ENCODE measurements at places on chromosomes 12 and 14. TPM values are rescaled to one million over a fixed set of nuclear protein-coding genes. Genes with fewer than 3 reads are reported as not detected.

DNA sequence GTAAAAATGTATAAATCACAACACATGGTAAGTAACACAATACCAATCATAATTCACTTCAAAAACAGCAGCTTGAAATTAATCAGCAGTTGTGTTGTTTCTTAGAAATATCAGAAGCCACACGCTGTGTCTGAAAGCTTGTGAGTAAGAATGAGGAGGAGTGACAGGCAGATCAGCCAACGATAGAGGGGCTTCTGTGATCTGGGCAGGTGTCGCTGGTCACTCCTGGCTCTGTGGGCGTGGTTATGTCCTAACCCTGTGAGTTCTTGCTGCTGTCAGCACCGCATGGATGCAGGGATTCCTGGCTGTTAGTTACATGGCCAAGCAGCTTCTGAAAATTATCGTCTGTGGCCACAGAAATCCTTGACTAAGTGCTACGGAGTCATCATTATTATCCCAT, 123.4 kb downstream of the SLC25A47 start:
- no peak overlapping the region for H3K4me3 ChIP-seq
- H3K27ac ChIP-seq, result no peak overlapping the region
- H3K4me1 ChIP-seq, result peaks cover 13% of the 10 kb centered on the region
- H3K36me3 ChIP-seq, result peaks cover 4% of the 10 kb centered on the region
- DNase-seq, result no peak

DNA sequence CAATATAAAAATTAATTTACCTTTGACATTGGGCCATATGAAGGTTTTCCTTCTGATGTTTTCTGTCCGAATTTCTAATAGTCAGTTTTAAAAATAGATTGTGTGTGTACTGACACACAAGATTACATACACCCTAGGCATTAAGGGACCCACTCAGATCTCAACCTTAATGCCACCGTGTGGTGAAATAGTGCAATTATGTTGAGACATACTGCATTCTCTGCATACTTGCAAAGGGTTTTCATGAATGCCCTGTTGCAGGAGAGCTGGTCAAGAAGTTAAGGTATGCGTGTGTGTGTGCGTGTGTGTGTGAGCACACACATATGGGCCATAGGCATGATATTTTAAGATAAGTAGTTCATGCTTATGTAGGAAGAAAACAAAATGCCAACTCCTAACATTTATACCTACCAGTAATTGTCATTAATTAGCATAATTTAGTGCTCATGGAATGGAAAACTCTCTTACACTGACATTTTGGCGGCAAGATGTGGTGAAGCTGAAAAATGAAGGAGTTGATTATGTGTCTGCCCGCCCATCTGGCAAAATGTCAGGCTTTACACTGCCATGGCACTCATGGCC, 58.8 kb downstream of the PIK3C2G start:
- no peaks in the 10 kb centered on the region for H3K27me3 ChIP-seq
- H3K4me3 ChIP-seq, result no peak overlapping the region
- no peaks in the 10 kb centered on the region for H3K4me1 ChIP-seq
- H3K36me3 ChIP-seq, result no peaks in the 10 kb centered on the region

GRCh38 chr14:32933629-32934072, 5.0 kb upstream of the NPAS3 start:
- H3K4me3 ChIP-seq, result peak overlapping the region; percentile 49
- H3K4me1 ChIP-seq, result peaks cover 17% of the 10 kb centered on the region
- H3K27ac ChIP-seq, result no peak overlapping the region
- H3K27me3 ChIP-seq, result peaks cover 13% of the 10 kb centered on the region
- DNase-seq, result no peak
- peaks cover 9% of the 10 kb centered on the region for H3K36me3 ChIP-seq

DNA sequence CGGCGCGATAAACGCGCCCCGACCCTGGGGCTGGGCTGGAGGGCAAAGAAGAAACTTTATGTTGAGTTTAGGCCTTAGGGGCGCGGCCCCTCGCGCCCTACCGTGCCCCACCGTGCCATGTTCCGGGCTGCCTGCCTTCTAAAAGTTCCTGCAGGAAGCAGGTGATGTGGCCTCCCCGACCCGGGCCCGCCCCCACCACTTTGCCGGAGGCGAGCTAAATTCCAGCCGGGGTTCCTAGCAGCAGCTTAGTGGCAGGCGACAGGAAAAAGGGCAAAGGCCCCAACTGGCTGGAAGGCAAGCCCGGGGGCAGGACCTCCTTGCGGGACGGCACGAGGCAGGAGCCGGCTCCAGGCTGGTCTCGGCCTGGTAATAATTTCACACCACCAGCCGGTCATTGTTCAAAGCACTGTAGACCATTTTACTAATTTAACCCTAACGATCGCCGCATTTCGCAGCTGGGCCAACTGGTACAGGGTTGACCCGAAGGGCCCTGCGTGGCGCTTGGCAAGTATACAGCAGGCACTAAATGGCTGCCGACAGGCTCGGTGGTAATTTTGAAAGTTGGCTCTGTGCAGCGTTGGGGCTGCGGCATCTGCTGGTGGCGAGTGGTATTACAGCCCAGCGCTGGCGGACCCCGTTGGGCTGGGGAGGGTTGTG, 895 bp upstream of the CCDC88C start:
- peak overlapping the region; percentile 83 for H3K27ac ChIP-seq
- DNase-seq, result peak; percentile 80
- peak overlapping the region; percentile 83 for H3K4me3 ChIP-seq
- H3K27me3 ChIP-seq, result peaks cover 27% of the 10 kb centered on the region

DNA sequence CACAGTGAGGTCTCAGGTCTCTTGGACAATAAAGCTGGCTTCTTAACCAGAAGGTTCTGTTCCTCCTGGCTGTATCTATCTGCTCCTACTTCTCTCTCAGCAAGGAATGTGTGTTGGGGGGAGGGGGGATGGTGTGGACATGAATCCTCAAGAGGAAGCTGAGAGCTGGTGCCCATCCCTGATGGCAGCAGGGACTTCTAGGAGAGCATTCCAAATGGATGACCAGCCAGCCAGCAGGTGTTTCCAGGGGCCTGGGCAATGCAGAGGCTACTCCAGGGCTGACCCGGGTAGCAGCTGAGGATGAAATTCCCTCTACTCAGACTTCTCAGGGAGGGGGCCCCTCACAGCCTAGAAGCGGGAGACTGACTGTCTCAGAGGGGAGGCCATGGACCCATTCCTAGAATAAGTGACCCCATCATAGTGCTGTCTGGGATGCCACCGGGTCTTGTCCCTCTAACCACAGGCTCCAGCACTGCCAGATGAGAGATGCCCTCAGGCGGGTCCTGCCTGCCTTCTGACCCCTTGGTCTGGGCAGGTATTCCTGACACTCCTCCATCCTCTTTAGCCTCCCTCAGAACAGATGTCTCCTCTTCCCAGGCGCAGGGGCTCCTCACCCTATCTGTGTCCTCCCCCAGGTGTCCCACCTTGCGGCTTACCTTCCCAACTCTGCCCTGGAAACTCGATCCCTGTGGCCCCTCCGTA, 1.2 kb downstream of the RAB15 start:
- peaks cover 2% of the 10 kb centered on the region for H3K27me3 ChIP-seq
- H3K27ac ChIP-seq, result no peak overlapping the region
- H3K4me1 ChIP-seq, result peaks cover 9% of the 10 kb centered on the region
- no peaks in the 10 kb centered on the region for H3K36me3 ChIP-seq
- H3K4me3 ChIP-seq, result peak overlapping the region; percentile 83

DNA sequence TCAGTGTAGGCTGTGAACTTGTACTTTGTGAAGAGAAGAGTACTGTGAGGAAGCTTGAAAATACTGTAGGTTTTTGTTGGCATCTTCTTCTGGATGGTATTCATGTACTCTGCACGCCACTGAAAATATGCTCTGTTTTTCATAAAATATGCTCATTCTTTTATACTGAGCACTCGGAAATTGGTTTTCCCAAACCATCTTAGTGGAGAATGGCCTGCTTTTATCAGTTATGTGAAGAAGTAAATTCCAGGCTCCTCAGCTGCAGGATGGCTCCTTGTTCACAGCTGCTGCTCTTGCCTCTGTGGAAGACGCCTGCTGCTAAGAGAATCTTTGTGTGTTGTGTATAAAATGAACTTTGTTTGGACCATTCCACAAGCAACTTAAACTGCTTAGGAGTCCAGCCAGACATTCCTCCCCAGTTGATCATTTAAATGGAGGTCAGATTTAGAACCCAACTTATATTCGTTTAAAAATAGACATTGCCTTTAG, 443.5 kb upstream of the RGS6 start:
- H3K27ac ChIP-seq, result no peak overlapping the region
- no peak overlapping the region for H3K4me3 ChIP-seq
- no peaks in the 10 kb centered on the region for H3K27me3 ChIP-seq
- no peak for DNase-seq
- peaks cover 6% of the 10 kb centered on the region for H3K4me1 ChIP-seq

DNA sequence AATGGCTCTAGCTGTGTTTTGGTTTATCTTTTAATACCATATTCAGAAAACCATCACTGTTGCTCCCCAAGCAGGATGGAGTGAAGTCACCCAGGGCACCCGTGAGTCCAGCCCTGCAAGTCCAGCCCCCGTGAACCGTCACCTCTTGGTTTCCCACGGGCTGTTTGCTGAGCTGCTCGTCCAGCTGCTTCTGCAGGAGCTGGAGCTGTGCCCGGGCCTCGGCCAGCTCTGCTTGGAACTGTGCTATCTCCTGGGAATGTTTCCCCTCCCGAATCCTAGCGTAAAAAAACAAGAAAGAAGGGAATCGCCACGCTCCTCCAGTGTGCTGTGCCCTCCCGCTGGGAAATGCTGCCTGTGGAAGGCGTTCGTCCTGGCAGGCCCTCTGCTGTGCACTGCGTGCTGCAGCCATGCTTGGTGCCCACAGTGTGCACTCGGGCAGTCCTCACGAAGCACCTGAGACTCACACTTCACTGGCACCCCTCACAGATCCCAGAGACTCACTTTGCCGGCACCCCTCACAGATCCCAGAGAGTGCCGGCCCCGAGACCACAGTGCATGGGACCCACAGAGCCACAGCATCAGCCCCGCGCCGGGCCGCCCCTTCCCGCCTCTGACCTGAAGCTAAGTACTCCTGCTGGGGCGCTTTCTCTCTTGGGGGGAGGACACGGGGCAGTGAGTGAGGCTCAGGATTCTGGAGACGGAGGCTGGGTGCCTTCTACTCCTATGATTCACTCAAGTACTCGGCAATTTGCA, 15.4 kb upstream of the ANKLE2 start:
- no peaks in the 10 kb centered on the region for H3K4me1 ChIP-seq
- no peak overlapping the region for H3K4me3 ChIP-seq
- no peak for DNase-seq
- peaks cover 18% of the 10 kb centered on the region for H3K36me3 ChIP-seq
- no peaks in the 10 kb centered on the region for H3K27me3 ChIP-seq
- H3K27ac ChIP-seq, result no peak overlapping the region

GRCh38 chr12:49909826-49910225, 6.1 kb upstream of the FAIM2 start:
- H3K27me3 ChIP-seq, result peaks cover 4% of the 10 kb centered on the region
- H3K4me1 ChIP-seq, result no peaks in the 10 kb centered on the region
- H3K27ac ChIP-seq, result no peak overlapping the region
- H3K4me3 ChIP-seq, result no peak overlapping the region
- no peak for DNase-seq

DNA sequence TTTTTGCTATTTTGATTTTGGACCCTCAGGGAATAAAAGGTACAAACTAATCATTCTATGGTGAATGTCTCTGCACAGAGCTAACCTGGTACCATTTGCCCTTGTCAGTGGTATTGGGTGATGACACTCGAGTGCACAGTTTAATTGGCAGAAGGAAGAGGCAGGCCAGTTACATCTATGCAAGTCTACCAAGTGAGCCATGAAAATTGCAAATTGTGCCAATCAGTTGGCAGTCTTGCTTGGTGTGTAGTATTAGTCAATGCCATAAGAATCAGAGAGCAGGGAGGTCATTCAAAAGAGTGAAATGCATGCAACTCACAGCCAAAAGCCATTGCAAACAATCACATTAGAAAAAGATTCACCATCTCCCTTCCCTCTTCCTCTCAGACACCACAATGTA, 479.6 kb downstream of the ADAMTS20 start:
- no peaks in the 10 kb centered on the region for H3K27me3 ChIP-seq
- no peak for DNase-seq
- no peak overlapping the region for H3K27ac ChIP-seq
- H3K4me3 ChIP-seq, result no peak overlapping the region
- H3K4me1 ChIP-seq, result no peaks in the 10 kb centered on the region

DNA sequence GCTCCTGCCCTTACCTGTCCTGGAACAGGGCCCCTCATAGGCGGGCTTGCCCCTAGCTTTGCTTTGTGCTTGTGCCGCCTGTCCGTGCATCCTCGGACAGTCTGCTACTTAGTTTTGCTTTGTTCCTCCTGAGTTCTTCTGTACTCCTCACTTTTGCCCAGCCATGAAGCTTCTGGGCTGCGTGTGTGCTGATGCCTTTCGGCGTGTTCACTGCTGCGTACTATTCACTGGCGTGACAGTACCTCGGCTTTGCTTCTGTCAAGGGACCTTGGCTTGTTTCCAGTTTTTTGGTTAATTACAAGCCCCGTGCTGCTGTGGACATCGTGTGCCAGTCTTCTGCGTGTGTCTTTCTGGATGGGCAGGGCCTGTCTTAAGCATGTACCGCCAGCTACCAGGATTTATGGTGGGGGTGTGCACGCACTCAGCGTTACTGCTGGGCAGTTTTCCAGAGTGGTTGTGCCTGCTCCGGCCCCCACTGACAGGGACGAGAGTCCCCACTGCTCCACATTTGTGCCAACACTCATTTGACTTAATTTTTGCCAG, 2.5 kb downstream of the PACS2 start:
- peak overlapping the region; percentile 18 for H3K4me3 ChIP-seq
- no peaks in the 10 kb centered on the region for H3K36me3 ChIP-seq
- no peak for DNase-seq

DNA sequence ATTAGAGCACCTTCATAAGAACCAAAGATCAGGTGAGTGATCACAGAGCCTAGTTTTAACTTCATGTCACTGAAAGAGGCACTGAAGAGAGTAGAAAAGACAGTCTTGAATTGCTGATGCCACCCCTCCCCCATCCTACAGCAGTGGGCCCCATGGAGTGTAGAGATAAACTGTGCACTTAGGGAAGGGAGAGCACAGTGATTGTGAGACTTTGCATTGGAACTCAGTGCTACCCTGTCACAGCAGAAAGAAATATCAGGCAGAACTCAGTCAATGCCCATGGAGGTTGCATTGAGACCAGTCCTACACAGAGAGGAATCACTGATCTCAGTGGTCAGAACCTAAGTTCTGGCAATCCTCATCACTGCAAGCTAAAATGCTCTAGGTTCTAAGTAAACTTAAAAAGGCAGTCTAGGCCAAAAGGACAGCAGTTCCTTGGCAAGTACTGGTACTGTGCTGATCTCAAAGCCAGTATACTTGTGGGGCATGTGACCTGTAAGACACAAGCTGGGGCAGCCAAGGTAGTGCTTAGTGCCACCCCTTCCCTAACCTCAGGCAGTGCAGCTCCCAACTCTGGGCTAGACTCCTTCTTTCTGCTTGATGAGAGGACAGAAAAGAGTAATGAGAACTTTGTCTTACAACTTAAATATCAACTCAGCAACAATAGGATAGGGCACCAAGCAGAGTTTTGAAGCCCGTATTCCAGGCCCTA, 94.1 kb downstream of the FSCB start:
- H3K27me3 ChIP-seq, result no peaks in the 10 kb centered on the region
- no peak overlapping the region for H3K4me3 ChIP-seq
- H3K4me1 ChIP-seq, result no peaks in the 10 kb centered on the region
- DNase-seq, result no peak
- H3K36me3 ChIP-seq, result no peaks in the 10 kb centered on the region

GRCh38 chr12:76726626-76727025, 37.3 kb upstream of the ZDHHC17 start:
- no peak for DNase-seq
- no peak overlapping the region for H3K27ac ChIP-seq
- no peak overlapping the region for H3K4me3 ChIP-seq
- no peaks in the 10 kb centered on the region for H3K4me1 ChIP-seq
- no peaks in the 10 kb centered on the region for H3K36me3 ChIP-seq

PROX2 gene
- polyA plus RNA-seq, result not detected

ASCL4 gene
- polyA plus RNA-seq, result not detected

PA2G4 gene
- 222 TPM for polyA plus RNA-seq

FGF23 gene
- not detected for polyA plus RNA-seq

LUM gene
- polyA plus RNA-seq, result not detected

LRRC9 gene
- not detected for polyA plus RNA-seq

LRCOL1 gene
- not detected for polyA plus RNA-seq

MAPKAPK5 gene
- 39.1 TPM for polyA plus RNA-seq
